ENCODE measurements at places on chromosomes 6 and 20. TPM values are rescaled to one million over a fixed set of nuclear protein-coding genes. Genes with fewer than 3 reads are reported as not detected.

Gene RSPO3
- 66.8 TPM for total RNA-seq

Gene TMEM74B
- total RNA-seq, result 3.9 TPM

Gene VNN1
- total RNA-seq, result 0.15 TPM

Gene SPO11
- total RNA-seq, result not detected

Gene VARS2
- 14.8 TPM for total RNA-seq

Gene C20orf202
- total RNA-seq, result not detected

Gene CST5
- total RNA-seq, result not detected

Gene GNMT
- total RNA-seq, result 0.13 TPM

Gene NR2E1
- not detected for total RNA-seq

Gene FAXC
- total RNA-seq, result 7.3 TPM

Gene CD2AP
- 17.7 TPM for total RNA-seq

Gene DEFB112
- not detected for total RNA-seq

Gene TFAP2C
- 12.2 TPM for total RNA-seq

Gene SIRPA
- 20.8 TPM for total RNA-seq

Gene MATN4
- total RNA-seq, result 0.16 TPM

Gene BANF2
- total RNA-seq, result not detected

Gene TBC1D32
- total RNA-seq, result 1.3 TPM

Gene BCLAF1
- total RNA-seq, result 98.3 TPM

Gene BACH2
- total RNA-seq, result 1.6 TPM

Gene PRRT1
- total RNA-seq, result 0.63 TPM

Gene HTR1E
- total RNA-seq, result not detected

Gene LY6G6D
- total RNA-seq, result not detected

Gene MAP1LC3A
- total RNA-seq, result 30.5 TPM

Gene SUN5
- total RNA-seq, result not detected

Gene LRP11
- 34.5 TPM for total RNA-seq

Measured in A549 treated with Hydrocortisone at 1 μM for 4 hours (cell line).